NCI-H524 (cell line): ENCODE measurements at places on chromosomes 4 and X.

DNA sequence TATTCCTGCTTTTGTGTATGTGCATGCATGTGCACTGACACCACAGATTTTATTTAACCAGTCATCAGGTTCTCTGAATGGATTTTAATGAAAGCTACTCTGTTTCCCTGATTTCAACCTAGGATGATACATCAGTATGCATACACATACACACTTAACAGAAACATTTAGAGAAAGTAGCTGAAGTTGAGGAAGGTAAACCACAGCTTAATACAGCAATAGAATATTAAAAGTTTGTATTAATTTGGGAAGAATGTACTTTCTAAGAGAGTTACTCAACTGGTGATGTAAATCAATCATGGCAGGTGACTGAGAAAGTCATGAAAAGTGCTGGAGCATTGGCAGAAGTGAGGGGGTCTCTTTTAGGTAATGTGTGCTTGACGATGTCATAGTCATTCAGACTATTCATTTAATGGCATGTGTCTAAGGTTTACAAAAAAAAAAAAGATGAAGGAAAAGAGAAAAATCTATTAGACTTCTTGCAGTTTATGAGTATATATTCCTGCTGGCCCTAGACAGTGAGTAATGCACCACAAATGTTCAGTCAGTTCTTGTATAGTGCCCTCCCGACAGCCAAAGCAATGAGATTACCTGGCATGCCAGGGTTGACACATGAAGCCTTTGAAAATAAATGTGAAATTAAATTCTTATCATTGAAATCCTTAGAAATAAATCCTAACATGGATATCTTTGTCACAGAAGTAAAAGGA is 187.6 kb downstream of the RAPGEF2 start:
- DNase-seq: no peak

DNA sequence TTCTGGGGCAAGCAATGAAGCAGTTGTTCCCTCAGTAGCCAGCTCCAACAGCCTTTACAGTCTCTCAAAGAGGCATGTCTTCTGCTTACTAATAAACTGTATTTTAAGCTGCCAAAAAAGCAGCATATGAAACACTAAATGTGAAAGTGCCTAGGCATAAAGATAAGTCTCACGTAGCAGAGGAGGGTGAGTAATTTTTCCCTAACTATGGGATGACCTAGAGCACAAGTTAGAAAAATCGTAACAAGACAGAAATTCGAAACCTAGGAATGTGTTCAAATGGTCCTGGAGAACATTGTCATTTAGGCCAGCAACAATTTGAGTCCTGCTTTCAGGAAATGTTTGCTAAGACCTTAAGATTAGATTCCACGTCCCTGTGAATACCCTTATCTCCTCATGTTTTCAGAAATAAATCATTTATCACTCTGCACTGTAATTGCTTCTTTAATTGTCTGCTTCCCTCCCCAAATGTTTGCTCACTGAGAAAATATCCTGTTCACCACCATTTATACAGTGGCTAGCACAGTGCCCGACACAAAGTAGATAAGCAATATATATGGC is 222.2 kb downstream of the KCNIP4 start:
- DNase-seq: no peak

GRCh38 chr4:61511716-61512488 is 311.8 kb downstream of the ADGRL3 start:
- no peak for DNase-seq

- DNase-seq: no peak
Observed at GRCh38 chr4:184269879-184270430, 52.3 kb upstream of the ENPP6 start.

- DNase-seq: no peak
Observed at GRCh38 chrX:109841869-109842579, 109.0 kb upstream of the ACSL4 start.

GRCh38 chr4:17085416-17085815 is 187.0 kb upstream of the LDB2 start:
- no peak for DNase-seq

DNA sequence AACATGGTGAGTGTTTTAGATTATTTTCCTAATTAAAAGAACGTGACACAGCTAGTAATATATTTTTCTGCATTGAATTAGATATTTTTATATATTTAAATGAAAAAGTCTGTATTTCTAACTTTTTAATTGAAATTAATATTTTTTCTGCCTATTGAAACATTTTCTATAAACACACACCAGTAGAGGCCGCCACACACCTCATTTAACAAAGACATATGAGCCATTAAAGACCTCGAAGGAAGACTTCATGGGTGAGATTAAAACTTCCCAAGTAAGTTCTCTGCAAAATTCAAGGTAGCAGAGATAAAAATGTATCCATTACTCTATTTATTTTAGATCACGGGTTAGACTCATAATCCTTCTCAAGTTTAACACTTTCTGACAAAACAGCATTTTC is 8.3 kb downstream of the SLITRK2 start:
- DNase-seq: no peak

GRCh38 chrX:137427426-137427778 is 138.5 kb upstream of the ZIC3 start:
- no peak for DNase-seq

GRCh38 chr4:83266689-83267088 is 17.9 kb downstream of the COQ2 start:
- no peak for DNase-seq

- no peak for DNase-seq
Observed at GRCh38 chrX:106672527-106672926, 54.0 kb upstream of the RNF128 start.

DNA sequence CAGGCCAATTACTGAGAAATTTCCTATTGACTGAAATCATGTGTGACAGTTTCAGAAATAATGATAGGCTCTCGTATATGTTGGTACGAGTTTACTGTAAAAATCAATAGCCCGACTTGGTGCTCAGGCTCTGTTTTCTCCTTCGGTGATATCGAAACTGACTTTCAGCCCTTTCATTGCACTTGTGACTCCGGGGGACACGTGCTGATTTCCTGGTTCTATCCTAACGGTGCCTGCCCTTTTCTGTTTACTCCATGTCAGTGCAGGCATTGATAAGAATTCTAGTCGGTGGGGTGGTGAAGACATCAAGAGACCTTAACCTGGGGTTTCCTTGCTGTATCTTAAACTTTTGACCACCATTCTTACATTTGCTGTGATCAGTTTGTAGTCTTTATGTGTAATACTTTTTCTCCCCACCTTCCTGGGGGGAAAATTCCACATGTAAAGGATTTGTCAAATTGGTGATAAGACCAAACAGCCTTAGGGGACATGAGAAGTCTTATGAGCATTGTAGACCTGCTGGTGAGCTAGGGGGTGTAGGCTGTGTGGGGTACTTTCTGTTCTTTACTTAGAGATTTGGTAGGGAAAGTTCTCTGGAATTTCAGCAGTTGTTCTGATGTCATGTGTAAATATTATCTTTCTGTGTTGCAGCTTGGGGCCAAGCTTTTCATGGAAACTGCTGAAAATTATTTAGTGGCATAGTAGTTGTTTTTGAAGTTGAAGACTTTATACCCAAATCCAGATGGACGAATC is 52.7 kb downstream of the TMEM131L start:
- no peak for DNase-seq

GRCh38 chrX:53440621-53441517 is 6.7 kb upstream of the HSD17B10 start:
- peak; percentile 57 for DNase-seq

GRCh38 chr4:100649417-100649816 is 131.6 kb upstream of the EMCN start:
- DNase-seq: no peak

DNA sequence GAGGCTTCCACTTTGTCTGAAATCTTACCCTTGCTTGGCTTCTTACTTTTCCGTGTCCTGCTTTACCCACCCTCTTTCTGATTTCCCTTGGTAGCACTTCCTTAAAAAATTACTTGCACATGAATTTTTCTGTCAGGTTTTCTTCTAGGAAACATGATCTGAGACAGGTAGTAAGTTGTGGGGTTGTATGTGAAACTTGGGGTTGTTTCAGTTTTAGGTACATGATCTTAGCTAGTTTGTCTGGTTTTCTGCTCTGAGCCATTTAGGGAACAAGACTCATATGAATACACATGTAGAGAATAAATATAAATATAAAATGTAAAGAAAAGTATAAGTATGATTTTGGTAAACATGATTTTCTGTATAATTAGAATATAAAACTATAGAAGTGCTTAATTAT is 17.4 kb upstream of the ARMCX2 start:
- DNase-seq: no peak

- DNase-seq: no peak
Observed at GRCh38 chr4:52197306-52197705, 146.2 kb downstream of the SPATA18 start.

DNA sequence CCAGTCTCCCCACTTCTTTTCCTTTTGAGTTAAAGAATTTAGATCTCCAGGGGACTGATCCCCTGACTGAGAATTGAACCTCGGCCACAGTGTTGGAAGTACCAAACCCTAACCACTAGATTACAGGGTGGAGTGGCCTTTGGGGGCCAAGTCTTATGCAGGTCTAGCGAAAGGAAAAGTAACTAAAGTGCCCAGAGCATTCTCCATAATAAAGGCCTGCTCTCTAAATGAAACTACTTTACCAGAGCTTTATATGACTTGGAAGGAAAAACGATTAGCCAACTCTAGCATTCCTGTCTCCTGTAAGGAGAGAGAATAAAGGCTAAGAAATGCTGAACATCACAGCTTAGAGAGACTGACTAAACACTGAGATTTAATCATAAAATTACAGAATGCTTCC is 788.0 kb downstream of the C4orf33 start:
- no peak for DNase-seq

GRCh38 chr4:158912390-158912789 is 143.6 kb downstream of the FNIP2 start:
- no peak for DNase-seq

GRCh38 chrX:141641138-141641537 is 51.6 kb downstream of the SPANXA2 start:
- DNase-seq: no peak

- DNase-seq: no peak
Observed at GRCh38 chr4:87478732-87479250, 50.4 kb downstream of the SPARCL1 start.

GRCh38 chr4:65668201-65669089 is 1.8 kb downstream of the EPHA5 start:
- no peak for DNase-seq

GRCh38 chrX:150158554-150159332 is 204.4 kb upstream of the MAMLD1 start:
- no peak for DNase-seq

- DNase-seq: no peak
Observed at GRCh38 chr4:53010318-53010717, 148.2 kb downstream of the RASL11B start.

- no peak for DNase-seq
Observed at GRCh38 chr4:114870987-114871386, 242.4 kb downstream of the NDST4 start.

GRCh38 chr4:88514557-88515511 is 8.7 kb downstream of the PYURF start:
- no peak for DNase-seq

DNA sequence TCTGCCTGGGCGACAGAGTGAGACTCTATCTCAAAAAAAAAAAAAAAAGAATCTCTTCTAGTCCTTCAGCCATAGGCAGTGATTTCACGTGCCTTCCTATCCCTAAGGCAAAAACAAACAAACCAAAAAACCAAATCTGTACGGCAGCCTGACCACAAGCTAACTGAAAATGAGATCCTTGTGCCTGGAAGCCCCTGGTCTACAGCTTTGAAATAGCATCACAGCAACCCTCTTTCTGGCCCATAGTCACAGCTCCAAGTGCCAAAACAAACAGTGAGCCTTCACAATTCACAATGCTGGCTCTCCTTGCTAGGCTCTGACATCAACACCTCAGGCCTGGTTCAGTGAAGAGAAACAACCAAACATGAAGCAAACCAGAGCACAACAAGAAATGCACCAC is 46.1 kb downstream of the TMEM150C start:
- DNase-seq: no peak

DNA sequence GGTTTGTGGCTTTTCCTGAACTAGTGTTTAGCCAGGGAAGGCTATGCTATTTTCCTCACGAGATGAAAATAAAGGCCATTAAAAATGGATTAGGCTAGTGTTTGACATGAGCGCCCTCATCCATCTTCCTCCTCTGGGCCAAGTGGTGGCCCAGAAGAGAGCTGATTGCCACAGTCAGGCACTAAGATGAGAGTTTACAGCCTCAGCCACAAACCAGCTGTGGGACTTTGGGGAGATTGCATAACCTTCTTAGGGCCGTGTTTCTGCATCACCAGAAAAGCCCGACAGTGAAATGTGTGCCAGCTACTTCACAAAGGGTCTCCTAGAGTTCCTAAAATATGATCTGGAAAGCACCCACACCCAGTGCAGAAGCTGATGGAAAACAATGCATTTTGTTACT is 42.3 kb upstream of the LNX1 start:
- DNase-seq: no peak

DNA sequence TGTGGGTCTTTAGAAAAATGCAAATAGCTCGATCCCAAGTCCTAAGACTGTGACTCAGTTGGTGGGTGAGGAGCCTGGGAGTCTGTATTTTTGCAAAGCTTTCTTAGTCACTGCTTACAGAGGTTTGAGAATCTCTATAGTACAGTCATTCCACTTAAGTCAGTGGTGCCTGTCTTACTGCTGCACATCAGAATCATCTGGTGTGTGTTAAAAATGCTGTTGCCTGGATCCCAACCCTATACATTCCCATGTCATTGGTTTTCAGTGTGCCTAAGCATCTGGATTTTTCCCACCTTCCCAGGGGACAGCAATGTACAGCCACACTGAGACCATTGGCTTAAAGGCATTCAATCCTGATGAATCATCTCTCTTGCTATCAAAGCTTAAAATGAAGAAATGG is 21.0 kb upstream of the GEMIN8 start:
- DNase-seq: no peak

DNA sequence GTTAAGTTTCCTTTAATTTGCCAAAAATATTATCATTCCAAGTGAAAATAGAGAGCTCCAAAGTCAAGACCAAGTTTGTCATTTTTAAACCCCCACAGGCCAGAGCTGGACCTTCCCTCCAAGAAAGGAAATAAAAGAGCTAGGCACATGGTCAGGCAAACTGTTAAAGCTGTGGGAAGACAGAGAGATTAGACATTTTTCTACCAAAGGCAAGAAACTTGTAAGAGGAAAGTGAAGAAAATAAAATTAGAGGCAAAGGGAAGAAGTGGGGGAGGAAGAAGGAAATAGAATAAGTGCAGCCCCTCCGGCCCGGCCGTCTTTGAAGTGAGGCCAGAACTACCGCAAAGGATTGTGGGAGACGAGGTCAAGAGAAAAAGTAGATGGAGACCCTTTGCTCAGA is 47.9 kb upstream of the HAND2 start:
- DNase-seq: no peak

DNA sequence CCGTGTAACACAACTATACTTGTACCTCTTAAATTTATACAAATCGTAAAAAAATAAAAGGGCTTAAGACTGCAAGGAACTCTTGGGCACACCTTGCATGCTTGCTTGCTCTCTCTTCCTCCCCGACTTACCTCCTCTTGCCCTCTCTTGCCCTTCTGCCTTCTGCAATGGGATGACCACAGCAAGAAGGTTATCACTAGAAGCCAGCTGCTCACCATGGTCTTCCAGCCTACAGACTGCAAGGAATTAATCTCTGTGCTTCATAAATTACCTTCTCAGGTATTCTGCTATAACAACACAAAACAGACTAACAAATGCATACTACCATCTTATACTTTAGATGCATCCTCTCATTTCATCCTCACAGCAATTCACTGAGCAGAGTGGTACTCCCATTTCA is 92.1 kb downstream of the MRPL1 start:
- DNase-seq: no peak
